ENCODE measurements at places on chromosomes 5 and 9.

DNA sequence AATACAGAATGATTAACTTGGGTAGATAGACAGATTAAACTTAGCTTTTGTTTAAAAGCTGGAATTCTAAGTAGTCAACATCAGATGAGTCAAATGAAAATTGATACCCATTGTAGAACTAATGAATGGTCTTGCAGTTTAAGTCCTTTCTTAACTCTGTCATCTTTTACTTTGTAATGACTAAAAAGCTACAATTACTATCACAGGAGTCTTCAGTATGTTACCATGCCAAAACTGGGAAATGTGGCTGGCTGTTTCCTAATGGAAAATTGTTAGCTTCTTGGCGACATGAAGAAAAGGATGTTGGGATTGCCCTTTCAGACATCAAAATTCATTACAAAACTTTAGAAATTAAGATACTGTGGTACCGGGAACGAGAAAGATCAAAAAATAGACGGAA is 20.2 kb upstream of the ANXA1 start:
- peak; percentile 27 for DNase-seq

DNA sequence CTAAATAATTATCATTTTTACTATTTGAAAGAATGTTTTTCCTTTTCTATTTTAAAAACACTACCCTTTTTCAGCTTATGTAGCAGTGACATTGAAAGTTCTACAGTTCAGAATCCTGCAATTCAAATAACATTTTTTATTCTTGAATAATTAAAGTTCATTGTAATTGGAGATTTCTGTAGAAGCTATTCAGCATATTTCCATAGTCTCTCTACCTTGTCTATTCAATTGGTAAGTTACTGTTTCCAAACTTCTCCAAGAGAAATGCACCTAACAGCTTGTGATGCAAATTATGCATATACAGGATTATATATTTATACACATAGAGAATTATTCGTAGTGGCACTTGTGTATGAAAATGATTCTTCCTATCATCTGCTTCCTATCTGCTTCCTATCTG is 149.7 kb upstream of the ARRDC3 start:
- no peak for DNase-seq

DNA sequence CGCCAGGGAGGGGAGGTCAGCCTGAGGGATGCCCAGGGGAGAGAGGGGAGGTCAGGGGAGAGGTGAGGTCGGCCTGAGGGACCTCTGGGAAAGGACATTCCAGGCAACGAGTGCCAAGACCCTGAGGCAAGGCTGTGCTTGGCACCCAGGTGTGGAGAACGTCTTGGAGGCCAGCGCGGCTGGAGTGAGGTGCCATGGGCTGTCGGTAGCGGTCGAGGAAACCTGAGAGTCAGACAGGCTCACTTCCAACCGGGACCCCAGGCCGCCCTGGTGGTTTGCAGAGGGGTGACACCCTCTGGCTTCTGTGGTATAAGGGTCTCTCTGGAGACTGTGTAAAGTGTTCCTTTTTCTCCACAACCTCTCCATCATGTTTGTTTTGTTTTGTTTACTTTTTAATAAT is 82.9 kb downstream of the CACNA1B start:
- DNase-seq, result no peak

DNA sequence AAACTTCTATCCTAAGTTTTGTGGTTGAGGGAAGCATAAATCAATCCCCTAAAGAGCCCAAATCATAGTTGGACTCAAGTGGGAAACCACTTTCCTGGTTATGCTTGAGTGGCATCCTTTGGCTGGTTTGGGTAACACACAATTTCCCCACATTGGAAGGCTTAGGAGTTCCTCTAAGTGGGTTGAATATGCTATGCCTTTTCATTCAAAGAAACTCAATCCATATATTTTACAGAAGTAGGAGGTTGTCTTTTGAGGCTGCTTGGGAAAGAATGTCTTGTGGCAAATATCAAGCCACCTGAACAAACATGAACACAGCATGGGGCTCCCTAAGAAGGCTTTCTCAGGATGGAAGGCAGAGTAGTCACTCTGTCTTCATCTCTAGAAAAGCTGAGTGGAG is 121.1 kb downstream of the SPATA31D1 start:
- no peak for DNase-seq

GRCh38 chr9:87685441-87685840 is 40.5 kb upstream of the CTSL start:
- peak; percentile 69 for DNase-seq

- no peak for DNase-seq
Measured at GRCh38 chr5:169768416-169768815, 131.3 kb downstream of the DOCK2 start.

All from iris pigment epithelial cell (primary cell).